ENCODE measurements at places on chromosomes 1 and 21.

GRCh38 chr21:25080141-25080540 lies 527.1 kb downstream of the MRPL39 start:
- no peak for DNase-seq

DNA sequence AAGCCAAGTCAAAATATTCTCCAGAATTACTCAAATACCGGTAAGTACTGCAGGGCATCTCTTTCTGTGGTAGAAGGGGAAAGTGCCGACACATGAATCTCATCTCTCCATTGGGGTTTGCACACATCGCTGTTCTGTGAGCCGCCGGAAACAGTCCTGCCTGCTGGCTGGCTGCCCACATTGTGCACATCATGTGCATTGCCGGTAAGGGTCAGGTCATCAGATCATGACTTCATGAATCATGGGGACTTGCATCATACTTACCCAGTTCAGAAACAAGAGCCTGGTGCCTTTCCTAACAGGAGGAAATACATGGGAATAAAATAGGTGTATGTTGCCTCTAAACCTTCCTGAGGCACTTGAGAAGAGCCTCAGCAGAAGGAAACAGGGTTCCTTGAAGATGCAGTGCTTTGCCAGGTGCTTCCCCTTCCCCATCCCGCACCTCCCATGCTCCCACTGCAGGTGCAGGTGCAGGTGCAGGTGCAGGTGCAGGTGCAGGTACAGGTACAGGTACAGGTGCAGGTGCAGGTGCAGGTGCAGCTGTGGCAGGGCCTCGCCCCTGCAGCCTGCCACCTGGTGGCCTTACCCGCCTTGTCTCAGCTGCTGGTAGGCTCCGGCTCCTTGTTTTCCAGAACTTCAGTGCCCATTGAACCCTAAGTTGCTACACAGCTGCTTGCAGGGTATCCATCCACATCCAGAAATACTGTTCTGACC lies 26.5 kb downstream of the GPR137B start:
- peak; percentile 40 for DNase-seq

DNA sequence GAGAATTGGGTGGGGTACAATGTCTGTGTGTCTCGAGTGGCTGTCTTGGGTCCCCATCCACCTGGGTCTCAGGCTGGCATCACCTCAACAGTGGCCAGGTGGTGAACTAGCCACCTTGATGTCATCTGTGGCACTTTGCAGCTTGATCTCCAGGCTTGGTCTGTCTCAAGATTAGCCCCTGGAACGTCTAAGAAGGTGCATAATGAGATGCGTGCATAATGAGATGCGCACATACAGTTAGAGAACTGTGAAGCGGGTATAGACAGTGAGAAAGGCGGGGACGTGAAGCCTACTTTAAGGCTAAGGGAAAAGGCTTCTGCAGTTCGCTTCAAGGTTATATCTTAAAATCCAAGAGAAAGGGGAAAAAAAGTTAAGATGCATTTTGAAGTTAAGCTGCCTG lies 98.7 kb downstream of the WDR4 start:
- DNase-seq, result no peak

- DNase-seq, result no peak
These were observed 18.6 kb upstream of the GPR37L1 start for GRCh38 chr1:202104073-202104472.

- peak; percentile 42 for DNase-seq
These were observed 935 bp upstream of the COG2 start for GRCh38 chr1:230641346-230641745.
